Posterior vena cava (tissue), 2 donors: ENCODE measurements at places on chromosomes 4 and X.

DNA sequence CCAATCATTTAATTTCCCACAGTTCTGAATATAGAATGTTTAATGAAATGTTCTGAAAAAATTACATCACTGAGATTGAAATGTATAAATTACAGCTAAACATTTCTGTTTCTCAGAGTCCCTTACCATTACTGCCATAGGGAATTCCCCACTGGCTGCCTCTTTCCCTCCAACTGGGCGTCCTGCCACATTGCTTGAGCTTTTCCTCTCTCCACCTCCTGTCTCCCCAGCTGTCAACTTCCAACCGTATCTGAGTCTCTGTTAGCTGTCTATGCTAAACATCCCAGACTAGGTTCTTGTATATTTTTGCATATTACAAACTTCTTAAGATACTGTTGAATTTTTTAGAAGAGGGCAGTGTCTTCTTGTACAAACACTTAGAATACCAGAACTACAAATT lies 407.3 kb upstream of the SLIT2 start:
- no peak for DNase-seq

DNA sequence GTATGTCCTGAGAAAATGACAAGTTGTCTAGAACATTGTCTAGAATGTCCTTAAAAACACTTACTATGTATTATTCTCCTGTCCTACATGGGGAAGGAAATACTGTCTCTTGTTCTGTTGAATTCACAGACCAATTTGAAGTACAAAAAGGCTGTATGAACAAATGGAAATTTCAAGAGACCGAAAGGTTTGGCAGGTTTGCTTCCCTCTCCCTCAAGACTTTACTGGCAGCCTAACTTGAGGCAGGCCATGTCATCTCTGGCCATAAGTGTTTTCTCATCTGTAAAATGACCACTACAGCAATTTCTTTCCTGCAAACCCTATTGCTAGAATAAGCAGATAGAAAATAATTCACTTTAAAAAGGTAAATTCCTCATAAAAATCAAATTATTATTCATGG lies 191.2 kb upstream of the BMP3 start:
- DNase-seq, result no peak

GRCh38 chr4:76306882-76307659 lies 538 bp downstream of the STBD1 start:
- DNase-seq, result peak; percentile 85

GRCh38 chr4:163976588-163976987 lies 482.1 kb downstream of the TMA16 start:
- DNase-seq, result no peak

GRCh38 chr4:1684506-1685234 lies 557 bp upstream of the FAM53A start:
- no peak for DNase-seq

DNA sequence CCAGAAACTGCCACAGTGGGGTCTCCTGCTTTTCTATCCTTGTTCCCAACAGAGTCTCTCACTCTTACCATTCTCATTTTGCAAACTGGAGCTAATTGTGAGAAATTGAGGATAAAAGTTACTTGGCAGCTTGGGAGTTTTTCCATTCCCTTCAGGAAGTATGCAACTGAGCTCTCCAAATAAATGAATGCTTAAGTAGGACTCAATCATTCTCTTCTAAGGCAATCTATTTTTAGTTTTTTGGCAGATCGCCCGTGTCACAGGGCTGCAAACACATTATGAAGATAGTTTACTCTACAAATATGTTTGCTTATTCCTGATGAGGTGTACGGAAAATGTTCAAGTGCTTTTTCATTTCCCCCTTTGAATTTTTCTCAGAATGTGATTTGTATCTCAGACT lies 5.3 kb downstream of the ASB11 start:
- no peak for DNase-seq

- no peak for DNase-seq
Measured at GRCh38 chrX:115393271-115393670, 103.8 kb downstream of the LUZP4 start.

DNA sequence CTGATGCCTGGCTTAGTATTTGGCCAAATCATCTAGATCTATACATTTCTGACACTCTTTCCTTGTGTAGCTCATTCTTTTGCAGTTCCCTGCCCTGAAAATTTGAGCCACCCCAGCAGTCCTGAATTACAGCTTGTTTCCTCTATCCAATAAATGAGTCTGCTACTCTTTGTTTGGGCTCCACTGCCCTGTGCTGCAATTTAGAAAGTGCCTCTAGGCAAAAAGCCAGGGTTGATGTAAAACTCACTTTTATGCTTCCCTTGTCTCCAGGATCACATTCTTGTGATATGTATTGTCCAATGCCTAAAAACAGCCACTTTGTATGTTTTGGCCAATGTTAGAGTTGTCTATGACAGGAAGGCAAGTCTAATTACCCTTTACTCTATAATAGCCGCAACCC lies 101.7 kb upstream of the MAP3K15 start:
- DNase-seq, result no peak

- DNase-seq, result no peak
Measured at GRCh38 chr4:91846233-91846632, 457.5 kb upstream of the GRID2 start.

DNA sequence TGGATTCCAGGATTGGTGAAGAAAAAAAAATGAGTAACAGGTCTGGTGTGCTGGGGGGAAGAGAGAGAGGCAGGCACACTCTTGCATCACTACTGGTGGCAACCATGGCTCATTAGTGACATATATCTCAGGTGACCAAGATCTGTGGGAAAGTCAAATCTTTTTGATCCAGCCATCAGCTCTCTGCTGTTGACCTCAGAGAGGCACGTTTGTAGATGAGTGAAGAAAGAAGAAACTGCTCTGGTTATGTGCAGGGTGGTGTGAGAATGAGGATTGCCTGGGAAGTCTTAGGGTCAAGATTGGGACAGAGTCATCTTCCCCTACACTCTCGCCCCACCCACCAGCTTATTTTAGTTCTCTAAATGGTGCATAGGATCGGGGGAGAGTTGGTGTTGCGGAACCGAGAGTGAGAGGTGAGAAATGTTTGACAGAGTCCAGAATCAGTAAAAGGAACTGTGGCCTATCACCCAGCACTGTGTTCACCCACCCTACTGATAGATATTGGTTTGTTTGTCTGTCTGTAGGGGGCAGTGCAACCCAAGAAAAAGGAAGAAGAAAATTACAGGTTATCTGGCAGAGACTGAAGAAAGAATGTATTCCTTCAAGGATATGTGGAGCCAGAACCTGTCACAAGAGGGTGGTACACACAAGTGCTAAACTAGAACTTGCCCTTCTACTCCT lies 21.9 kb downstream of the ARMCX6 start:
- DNase-seq, result no peak

- DNase-seq, result no peak
Measured at GRCh38 chr4:40065010-40065409, 8.4 kb downstream of the N4BP2 start.

DNA sequence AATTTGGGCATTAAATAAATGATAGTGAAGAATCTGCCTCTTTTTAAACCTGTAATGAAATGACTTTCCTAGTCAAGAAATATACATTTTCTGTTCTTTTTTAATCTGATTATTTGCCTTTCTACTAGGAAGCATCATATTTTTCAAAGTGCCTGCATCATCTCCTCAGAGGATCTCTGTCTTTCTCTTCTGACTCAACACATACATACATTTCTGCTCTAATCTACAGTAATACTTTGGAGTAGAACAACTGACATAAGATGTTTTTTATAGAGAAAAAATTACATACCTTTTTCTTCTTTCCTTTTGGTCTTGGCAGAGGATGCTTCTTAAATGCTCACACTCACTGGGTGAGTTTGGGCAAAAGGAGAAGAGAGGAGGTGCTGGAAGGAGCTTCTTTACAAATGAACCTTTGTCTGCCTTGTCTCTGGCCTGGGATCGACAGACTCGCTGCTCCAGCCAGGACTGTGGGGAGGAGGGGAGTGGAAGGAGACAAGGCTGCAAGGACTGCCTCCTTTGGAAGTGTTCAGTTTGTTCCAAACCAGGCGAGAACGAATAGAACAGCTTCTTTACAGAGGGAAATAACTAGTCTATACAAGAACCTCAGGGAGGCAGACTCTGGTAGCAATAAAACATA lies at the start of gene SCRG1:
Gene SCRG1, minus strand, starts transcription at position 338 of the 637 bp plus-strand sequence. CDS start 7,702 bp downstream, outside the sequence.
- DNase-seq, result no peak

DNA sequence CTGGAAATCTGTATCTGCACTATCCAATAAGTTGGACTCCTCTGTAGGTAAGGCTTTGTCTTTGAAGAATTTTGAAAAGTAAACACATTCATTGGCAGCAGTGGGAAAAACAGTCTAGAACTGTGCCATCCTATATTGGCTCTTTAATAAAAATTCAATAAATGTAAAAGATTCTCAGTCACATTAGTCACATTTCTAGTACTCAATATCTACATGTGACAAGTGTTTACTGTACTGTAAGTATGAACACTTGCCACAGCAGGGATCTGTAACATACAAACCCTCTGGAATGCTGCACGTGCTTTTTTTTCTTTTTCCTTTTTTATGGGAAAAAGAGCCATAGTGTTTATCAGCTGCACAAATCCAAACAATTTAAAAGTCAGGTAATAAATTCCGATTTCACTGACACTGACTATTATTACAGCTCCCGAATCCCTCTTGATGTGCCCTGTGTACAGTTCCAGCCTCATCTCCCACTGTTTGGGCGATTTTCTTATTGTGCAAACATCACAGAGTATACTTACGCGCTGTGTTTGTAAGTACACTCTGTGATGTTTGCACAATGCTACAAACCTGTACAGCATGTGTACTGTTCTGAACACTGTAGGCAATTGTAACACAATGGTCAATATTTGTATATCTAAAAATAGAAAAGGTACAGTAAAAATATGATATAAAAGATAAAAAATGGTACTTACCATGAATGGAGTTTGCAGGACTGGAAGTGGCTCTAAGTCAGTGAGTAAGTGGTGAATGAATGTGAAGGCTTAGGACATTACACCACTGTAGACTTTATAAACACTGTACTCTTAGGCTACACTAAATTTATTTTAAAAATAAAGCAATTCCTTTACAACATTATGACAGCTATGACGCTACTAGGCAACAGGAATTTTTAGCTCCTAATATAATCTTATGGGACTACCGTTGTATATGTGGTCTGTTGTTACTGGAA lies 8.7 kb downstream of the PYURF start:
- DNase-seq, result no peak

DNA sequence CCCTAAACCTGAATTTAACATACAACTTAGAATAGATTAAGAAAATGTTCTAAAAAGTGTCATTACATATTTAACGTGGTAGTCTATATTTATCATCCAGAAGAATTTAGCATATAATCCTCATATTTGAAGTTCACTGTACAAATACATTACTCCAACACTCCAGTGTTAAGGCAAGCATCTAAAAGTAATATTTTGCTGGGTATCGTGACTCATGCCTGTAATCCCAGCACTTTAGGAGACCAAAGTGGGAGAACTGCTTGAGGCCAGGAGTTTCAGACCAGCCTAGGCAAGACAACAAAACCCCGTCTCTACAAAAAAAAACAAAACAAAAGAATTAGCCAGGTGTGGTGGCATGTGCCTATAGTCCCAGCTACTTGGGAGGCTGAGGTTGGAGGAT lies 24.8 kb downstream of the LRBA start:
- DNase-seq, result no peak
